Fibroblast of lung (primary cell): ENCODE measurements at places on chromosomes 7 and 10. TPM values are rescaled to one million over a fixed set of nuclear protein-coding genes. Genes with fewer than 3 reads are reported as not detected.

GRCh38 chr7:130875265-130875741 lies 141.3 kb upstream of the KLF14 start:
- DNase-seq: peak; percentile 41

GRCh38 chr7:43311694-43312093 lies 199.2 kb downstream of the HECW1 start:
- DNase-seq: no peak

GRCh38 chr7:56092789-56093531 lies at the start of gene PHKG1:
Gene PHKG1, minus strand, starts transcription at chr7:56092952. Its CDS starts 4,011 bp downstream, at chr7:56088941.
- DNase-seq: peak; percentile 91

NPFFR1 gene
- under 0.01 TPM in 1 of 2 replicates, not detected in the other for total RNA-seq
